SK-N-MC (cell line): ENCODE measurements at places on chromosomes 6 and 20.

GRCh38 chr6:169791721-169792131 lies 40.3 kb downstream of the ERMARD start:
- no peak for DNase-seq

- no peak for DNase-seq
Observed at GRCh38 chr6:157135691-157136090, 187.6 kb downstream of the TMEM242 start.

DNA sequence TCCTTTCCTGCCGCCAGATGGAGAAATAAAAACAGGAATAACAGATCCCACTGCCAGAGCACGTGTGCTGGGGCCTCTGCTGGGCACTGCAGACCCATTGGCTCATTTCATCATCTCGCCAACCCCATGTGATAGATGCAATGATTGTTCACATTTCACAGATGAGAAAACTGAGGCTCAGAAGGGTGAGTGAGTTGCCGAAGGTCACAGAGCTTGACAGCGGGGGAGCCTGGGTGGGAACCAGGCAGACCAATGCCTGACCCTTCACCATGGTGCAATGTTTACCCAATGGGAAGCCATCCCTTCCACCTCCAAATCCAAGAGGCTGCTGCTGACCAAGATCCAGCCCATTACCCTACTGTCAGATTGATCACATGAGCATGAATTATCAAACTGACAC lies 105.1 kb downstream of the JPH2 start:
- DNase-seq = no peak

GRCh38 chr6:16006681-16007080 lies 122.2 kb upstream of the MYLIP start:
- DNase-seq = no peak

GRCh38 chr6:137819740-137820139 lies 47.3 kb upstream of the TNFAIP3 start:
- no peak for DNase-seq

GRCh38 chr20:36629719-36630681 lies 16.0 kb downstream of the SLA2 start:
- DNase-seq = no peak

- peak; percentile 28 for DNase-seq
Observed at GRCh38 chr6:150503586-150504339, 95.9 kb upstream of the PLEKHG1 start.

GRCh38 chr6:101413773-101414172 lies 20.3 kb downstream of the GRIK2 start:
- no peak for DNase-seq

- no peak for DNase-seq
Observed at GRCh38 chr20:54153041-54153327, 20.8 kb downstream of the CYP24A1 start.

DNA sequence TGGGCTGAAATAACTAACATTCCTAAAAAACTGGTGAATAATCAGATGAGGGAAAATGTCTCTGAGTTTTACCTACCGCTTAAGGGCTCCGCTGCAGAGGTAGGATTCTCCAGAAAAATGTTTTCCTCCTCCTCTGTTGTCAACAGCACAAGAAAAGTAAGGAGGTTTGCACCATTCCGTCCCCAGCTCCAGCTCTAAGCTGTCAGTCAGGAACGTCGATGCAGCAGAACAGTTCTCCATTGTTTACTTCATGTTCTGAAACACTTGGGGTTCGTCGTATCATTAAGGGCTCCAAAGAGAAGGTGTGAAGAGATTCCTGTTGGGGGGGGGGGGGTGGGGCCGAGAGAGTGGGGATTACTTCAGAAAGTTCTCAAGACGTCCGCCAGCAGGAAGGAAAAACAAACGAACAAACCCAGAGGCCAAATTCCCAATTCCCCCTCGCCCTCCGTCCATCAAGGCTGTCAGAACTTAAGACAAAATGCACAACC lies 734 bp downstream of the MMS22L start:
- no peak for DNase-seq

GRCh38 chr20:58514321-58515232 lies 622 bp downstream of the APCDD1L start:
- no peak for DNase-seq

- no peak for DNase-seq
Observed at GRCh38 chr6:29675561-29675960, 5.4 kb downstream of the ZFP57 start.
